Vein endothelial cell (primary cell): ENCODE measurements at places on chromosomes 4 and X. TPM values are rescaled to one million over a fixed set of nuclear protein-coding genes. Genes with fewer than 3 reads are reported as not detected.

The SSX3 gene
- not detected in 2 replicates for total RNA-seq

The NUDT10 gene
- 0.38 TPM in 1 of 2 replicates, not detected in the other for total RNA-seq

The RTL9 gene
- not detected in 2 replicates for total RNA-seq

The MGST2 gene
- 83.3 and 106 TPM in 2 replicates for total RNA-seq

The ADGRL3 gene
- total RNA-seq, result not detected in 2 replicates

The TSR2 gene
- total RNA-seq, result 11.8 and 12.2 TPM in 2 replicates

The GPRASP2 gene
- total RNA-seq, result 11.5 and 13.1 TPM in 2 replicates

The EDNRA gene
- total RNA-seq, result under 0.01 and 1.3 TPM in 2 replicates

The STAP1 gene
- not detected in 2 replicates for total RNA-seq

The ARHGAP36 gene
- total RNA-seq, result 0.10 TPM in 1 of 2 replicates, not detected in the other

The GPR143 gene
- 3.9 and 5.3 TPM in 2 replicates for total RNA-seq

The CT83 gene
- not detected in 2 replicates for total RNA-seq

The BANK1 gene
- total RNA-seq, result 0.19 and 0.33 TPM in 2 replicates

The DNAAF6 gene
- not detected in 2 replicates for total RNA-seq

The USP17L10 gene
- not detected in 2 replicates for total RNA-seq

The SOX3 gene
- total RNA-seq, result not detected in 2 replicates

The P2RY8 gene
- total RNA-seq, result under 0.01 TPM in 1 of 2 replicates, not detected in the other

The GUCY1B1 gene
- 4.7 and 5.6 TPM in 2 replicates for total RNA-seq

The NXF2B gene
- total RNA-seq, result not detected in 2 replicates

The PABPC4L gene
- total RNA-seq, result 0.96 and 0.98 TPM in 2 replicates

The WDR17 gene
- under 0.01 and 0.19 TPM in 2 replicates for total RNA-seq

The ARMCX1 gene
- 23.8 and 26.2 TPM in 2 replicates for total RNA-seq

The CT45A2 gene
- not detected in 2 replicates for total RNA-seq

The MAGEC3 gene
- total RNA-seq, result not detected in 2 replicates

The PPP3CA gene
- 83.9 and 99.1 TPM in 2 replicates for total RNA-seq

The ANK2 gene
- 1.3 and 9.4 TPM in 2 replicates for total RNA-seq

The CENPVL1 gene
- not detected in 2 replicates for total RNA-seq

The ZNF280C gene
- total RNA-seq, result 7.8 and 10.3 TPM in 2 replicates

The NALF2 gene
- total RNA-seq, result 0.10 TPM in 1 of 2 replicates, not detected in the other

The GYG2 gene
- total RNA-seq, result under 0.01 TPM in 1 of 2 replicates, not detected in the other

The KLB gene
- under 0.01 TPM in 1 of 2 replicates, not detected in the other for total RNA-seq

The CCDC120 gene
- total RNA-seq, result 1.5 and 1.6 TPM in 2 replicates
